ENCODE measurements at places on chromosomes 4 and X.

GRCh38 chrX:131763674-131764073, 219.8 kb downstream of the OR13H1 start:
- DNase-seq = peak; percentile 77

- peak; percentile 87 for DNase-seq
Measured at GRCh38 chr4:6200011-6200921, at the start of gene JAKMIP1. Gene JAKMIP1 (minus strand): TSS chr4:6200549. CDS start chr4:6112850, 87,699 bp downstream.

- DNase-seq = no peak
Measured at GRCh38 chr4:144591401-144591800, 54.6 kb upstream of the HHIP start.

GRCh38 chrX:4741024-4741423, 1027.6 kb upstream of the PRKX start:
- no peak for DNase-seq

GRCh38 chr4:88533088-88533790, 9.7 kb upstream of the PYURF start:
- DNase-seq = no peak

GRCh38 chr4:14241574-14241973, 614.0 kb upstream of the BOD1L1 start:
- no peak for DNase-seq

- peak; percentile 61 for DNase-seq
Measured at GRCh38 chr4:158768555-158769174, at the start of gene FNIP2. Gene FNIP2 (plus strand): TSS chr4:158769026. CDS start chr4:158769213, 187 bp downstream.

DNA sequence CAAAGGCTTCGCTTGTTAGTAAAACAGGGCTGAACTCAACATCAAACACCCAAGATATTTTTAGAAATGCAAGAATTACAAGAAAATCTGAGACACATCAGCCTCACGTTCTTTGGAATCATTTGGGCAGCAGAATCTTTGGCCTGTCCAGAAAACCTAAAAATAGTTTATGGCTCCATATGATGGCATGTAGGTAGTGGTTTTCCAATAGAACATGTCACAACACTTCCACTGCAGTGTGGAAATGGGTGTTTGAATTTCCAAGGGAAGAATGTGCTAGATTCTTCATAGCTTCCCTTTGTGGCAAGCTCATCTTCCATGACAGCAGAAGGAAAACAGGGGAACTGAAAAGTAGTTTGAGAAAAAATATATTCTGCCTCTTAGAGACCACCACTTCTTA, 118.8 kb downstream of the ARHGAP6 start:
- DNase-seq = no peak

- DNase-seq = no peak
Measured at GRCh38 chrX:2332252-2332651, 168.5 kb downstream of the DHRSX start.

DNA sequence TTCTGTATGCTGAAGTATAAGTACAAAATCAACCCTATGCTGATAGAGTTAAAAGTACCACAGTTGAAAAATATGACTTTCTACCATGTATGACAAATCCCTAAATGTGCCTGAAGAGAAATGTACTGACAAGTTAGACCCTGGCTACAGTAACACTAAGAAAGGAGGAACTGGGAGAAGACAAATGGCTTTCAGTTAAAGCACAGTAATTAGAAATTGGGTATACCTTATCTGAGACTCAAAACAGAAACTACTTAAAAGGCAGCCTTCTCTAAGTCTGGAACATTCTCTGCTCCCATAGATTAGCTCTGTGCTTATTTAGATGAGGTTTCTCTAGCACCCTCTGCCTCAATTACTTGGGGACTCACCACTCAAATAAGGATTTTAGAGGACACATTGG, 189.1 kb downstream of the GPC3 start:
- DNase-seq = no peak

DNA sequence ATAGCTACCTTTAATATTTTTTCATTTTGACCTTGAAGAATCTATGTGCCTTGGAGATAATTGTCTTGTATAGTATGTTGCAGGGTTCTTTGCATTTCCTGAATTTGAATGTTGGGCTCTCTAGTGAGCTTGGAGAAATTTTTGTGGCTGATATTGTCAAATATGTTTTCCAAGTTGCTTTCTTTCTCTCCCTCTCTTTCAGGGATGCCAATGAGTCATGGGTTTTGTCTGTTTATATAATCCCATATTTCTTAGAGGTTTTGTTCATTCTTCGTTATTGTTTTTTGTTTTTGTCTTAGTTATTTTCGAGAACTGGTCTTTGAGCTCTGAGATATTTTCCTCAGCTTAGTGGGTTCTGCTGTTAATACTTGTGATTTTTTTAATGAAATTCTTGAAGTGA, 20.7 kb downstream of the RAB40AL start:
- DNase-seq = no peak

DNA sequence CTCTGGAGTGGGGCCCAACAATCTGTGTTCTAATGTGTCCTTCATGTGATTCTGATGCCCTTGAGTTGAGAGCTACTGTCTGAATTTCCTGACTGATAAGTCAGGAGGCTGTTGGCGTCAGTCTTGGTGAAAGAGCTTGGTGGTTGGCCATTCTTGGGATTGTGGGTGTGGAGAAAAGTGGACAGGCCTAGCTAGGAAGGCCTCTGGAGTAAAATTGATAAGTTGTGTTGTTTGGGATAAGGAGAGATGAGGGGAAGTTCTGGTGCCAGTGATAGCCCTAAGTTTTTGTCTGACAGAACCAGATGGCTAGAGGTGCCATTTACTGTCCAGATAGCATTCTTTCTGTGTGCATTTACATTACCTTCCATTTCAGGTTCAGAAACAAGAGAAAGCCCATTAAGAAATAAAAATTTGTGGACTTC, 11.7 kb downstream of the NSD2 start:
- no peak for DNase-seq

DNA sequence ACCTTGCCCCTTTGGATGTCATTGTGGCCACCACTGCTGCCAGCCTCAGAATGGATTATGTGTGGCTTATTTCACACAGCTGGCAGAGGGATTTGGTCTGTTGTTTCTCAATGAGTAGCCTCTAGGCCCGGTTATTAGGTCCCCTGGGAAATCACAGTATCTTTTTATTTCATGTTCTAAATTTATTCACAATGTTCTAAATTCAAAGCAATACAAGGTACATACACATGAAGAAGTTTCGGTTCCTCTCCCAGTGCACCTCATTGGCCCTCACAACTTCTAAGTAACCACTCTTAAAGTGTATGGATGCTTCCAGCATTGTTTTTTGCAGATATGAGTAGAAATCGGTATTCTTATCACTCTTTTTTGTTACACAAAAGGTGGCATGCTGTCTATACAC, 262.7 kb downstream of the RCHY1 start:
- no peak for DNase-seq

GRCh38 chr4:185520119-185520518, 15.2 kb downstream of the PDLIM3 start:
- no peak for DNase-seq

- DNase-seq = no peak
Measured at GRCh38 chrX:37424000-37424429, 74.9 kb downstream of the PRRG1 start.

- DNase-seq = no peak
Measured at GRCh38 chrX:154116426-154117211, 19.1 kb upstream of the MECP2 start.

DNA sequence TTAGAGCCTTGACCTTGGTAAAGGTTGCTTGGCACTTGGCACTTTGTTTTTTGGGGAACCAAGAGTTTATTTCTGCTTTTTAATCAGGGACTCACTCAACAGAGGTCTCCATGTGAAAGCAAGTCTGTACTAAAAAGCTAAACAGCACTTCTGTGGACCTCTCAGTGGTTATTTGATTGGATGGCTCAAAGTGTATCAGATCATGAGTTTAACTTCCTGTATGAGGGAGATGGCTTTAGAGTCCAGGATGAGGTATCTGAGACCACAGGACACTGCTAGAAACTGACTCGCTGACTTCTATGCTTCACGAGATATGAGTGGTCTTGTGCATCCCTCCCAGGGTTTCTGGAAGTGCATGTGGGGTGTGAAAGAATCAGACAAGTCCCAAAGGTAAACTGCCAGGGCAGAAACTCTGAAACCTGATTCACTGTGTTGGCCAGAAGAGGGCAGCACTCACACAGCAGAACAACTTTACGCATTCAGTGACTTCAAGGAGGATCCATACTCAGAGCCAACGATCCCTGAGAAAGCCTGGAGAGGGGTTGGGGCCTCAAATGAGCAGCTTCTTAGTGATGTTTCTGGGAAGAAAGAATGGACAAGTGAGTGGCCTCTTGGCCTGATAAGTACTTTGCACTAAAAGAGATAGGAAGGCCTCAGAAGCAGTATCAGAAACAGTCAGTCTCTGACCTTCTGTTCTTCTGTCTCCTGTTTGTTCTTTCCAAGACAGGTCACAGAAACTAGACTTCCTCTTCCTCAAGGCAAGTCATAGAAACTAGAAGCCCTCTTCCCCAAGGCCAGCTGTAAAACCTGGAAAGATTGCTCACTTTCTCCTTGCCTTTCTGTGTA, 220.3 kb upstream of the CXCL13 start:
- DNase-seq = peak; percentile 35

- DNase-seq = peak; percentile 14
Measured at GRCh38 chr4:1337376-1337831, 9.6 kb upstream of the UVSSA start.
